Activated CD8-positive, alpha-beta T cell treated with anti-CD3 and anti-CD28 coated beads for 36 hours (primary cell): ENCODE measurements at places on chromosomes 2 and 18. TPM values are rescaled to one million over a fixed set of nuclear protein-coding genes. Genes with fewer than 3 reads are reported as not detected.

GRCh38 chr2:222623756-222624309 lies 32.1 kb downstream of the FARSB start:
- no peak overlapping the region for H3K27ac ChIP-seq
- no peaks in the 10 kb centered on the region for H3K4me1 ChIP-seq
- H3K36me3 ChIP-seq, result peaks cover 49% of the 10 kb centered on the region
- H3K27me3 ChIP-seq, result no peaks in the 10 kb centered on the region

DNA sequence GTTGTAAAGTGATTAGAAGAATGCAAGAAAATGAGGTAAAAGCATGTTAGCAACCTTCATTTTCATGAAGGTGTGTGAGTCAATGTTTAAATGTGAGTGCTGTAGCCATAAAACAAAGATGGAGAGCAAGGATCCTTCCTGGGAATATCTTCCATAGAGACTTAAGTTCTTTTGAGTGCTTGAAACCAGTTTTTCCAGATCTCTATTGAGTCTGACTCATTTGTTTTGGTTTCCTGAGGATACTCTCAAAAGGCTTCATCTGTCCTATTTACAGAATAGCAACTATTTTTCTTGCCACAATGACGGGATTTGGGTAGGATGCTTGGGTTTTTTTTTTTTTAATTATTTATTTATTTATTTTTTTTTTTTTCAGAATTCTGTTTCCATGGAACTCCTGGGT lies 45.9 kb upstream of the ASB1 start:
- no peak overlapping the region for H3K4me3 ChIP-seq
- H3K36me3 ChIP-seq, result peaks cover 2% of the 10 kb centered on the region

DNA sequence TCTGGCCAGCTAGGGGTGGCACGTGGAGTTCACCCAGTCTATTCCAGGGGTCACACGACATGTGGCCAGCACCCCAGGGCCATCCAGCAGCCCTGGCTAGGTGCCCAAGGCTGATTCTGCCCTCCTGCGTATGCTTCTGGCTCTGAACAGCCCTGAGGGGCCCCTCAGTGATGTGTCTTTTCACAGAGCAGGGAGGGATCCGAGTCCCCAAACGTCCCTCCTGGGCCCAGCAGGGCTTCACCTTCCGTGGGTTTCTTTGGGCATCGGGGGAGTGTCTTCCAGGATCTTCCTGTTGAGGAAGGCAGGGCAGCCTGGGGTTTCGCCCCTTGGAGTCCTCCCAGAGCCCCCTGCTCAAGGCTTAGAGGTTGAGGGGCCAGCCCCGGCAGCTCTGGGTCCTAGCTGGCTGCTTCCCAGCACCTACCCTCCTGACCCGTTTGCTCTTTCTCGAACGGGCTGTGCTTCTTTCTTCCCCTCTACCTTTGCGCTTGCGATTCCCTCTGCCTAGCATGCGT lies 165.9 kb downstream of the DYSF start:
- DNase-seq, result no peak
- H3K36me3 ChIP-seq, result no peaks in the 10 kb centered on the region
- no peak overlapping the region for H3K27ac ChIP-seq
- H3K27me3 ChIP-seq, result peaks cover 4% of the 10 kb centered on the region

DNA sequence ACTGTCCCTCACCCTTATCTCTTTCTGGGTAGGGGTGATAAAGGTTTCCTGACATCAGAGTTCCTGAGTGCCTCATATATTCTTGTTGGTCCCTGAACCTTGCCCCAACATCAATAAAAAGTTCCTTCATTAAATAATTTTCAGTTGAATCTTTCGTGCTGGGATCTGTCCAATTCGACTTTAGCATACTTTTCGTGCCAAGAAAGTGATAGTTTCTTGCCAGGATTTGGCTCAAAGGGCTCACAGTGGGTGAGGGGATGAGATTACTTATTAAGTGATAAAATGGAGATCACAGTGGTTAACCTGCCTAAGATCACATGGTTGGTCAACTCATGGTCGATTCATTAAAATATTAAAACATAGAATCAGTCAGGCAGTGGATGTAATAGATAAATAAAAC lies 93.8 kb upstream of the SLC8A1 start:
- no peaks in the 10 kb centered on the region for H3K36me3 ChIP-seq
- DNase-seq, result no peak
- no peak overlapping the region for H3K27ac ChIP-seq
- H3K27me3 ChIP-seq, result no peaks in the 10 kb centered on the region
- no peak overlapping the region for H3K4me3 ChIP-seq

- peak overlapping the region; percentile 99 for H3K4me3 ChIP-seq
- H3K27me3 ChIP-seq, result no peaks in the 10 kb centered on the region
- H3K27ac ChIP-seq, result peak overlapping the region; percentile 96
- peaks cover 19% of the 10 kb centered on the region for H3K36me3 ChIP-seq
- no peak for DNase-seq
- peaks cover 49% of the 10 kb centered on the region for H3K4me1 ChIP-seq
Observed at GRCh38 chr18:35971661-35972196, 750 bp upstream of the RMP24 start.

ITGB1BP1 gene
- total RNA-seq, result 111 TPM

DNA sequence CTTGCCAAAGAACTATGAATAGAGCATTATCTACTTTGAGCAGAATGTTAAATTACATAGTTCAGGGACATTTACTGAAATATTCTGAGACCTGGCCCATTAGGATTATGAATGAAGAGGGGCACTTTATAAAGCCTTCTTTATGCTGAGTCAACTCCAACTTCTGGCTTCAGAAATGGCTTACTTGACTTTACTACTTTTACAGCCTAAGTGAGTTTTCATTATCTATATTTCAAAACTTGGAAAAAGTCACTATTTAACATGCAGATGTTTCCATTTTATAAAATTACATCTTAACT lies 37.7 kb downstream of the SESTD1 start:
- H3K36me3 ChIP-seq, result no peaks in the 10 kb centered on the region
- no peaks in the 10 kb centered on the region for H3K27me3 ChIP-seq
- H3K27ac ChIP-seq, result no peak overlapping the region
- H3K4me1 ChIP-seq, result no peaks in the 10 kb centered on the region
- no peak overlapping the region for H3K4me3 ChIP-seq

DNA sequence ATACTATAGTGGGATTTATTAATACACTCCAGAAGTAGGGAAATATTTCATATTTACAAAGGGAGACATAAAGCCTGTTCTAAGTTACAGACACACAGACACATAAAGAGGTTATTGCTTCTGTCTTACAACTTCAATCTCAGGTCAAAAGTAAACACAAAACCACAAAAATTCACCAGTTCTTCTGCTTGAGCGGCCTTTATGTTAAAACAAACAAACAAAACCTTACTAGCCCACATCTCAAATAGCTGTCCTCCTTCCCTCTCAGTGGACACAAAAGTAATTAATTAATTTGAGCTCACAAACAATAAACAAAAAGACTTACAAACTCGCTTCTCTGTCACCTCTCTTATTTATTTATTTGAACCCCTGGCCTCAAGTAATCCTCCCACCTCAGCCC lies 1.5 kb upstream of the ASNSD1 start:
- no peaks in the 10 kb centered on the region for H3K27me3 ChIP-seq
- peaks cover 8% of the 10 kb centered on the region for H3K36me3 ChIP-seq
- DNase-seq, result no peak

DNA sequence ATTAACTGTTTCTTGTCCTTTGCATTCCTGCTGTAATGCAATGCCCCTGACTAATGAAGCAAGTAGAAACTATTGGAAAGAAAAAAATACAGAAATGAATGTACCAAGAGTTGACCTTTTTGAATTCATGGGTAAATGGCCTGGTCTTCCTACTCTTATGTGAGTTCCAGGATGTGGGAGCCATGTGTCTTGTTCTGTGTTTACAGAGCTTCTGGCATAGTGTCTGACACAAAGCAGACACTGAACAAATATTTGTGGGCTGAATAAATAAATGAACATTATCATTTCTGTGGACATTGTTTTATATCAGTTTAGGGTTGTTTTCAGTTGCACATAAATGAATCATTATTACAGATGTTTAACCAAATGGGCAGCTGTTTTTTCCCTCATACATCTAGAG lies 155.5 kb downstream of the CD8B2 start:
- H3K27me3 ChIP-seq, result peaks cover 1% of the 10 kb centered on the region
- no peak for DNase-seq
- H3K4me1 ChIP-seq, result no peaks in the 10 kb centered on the region
- H3K36me3 ChIP-seq, result no peaks in the 10 kb centered on the region
- no peak overlapping the region for H3K27ac ChIP-seq

- H3K27me3 ChIP-seq, result peaks cover 1% of the 10 kb centered on the region
- DNase-seq, result no peak
- H3K4me3 ChIP-seq, result no peak overlapping the region
- H3K4me1 ChIP-seq, result no peaks in the 10 kb centered on the region
- no peak overlapping the region for H3K27ac ChIP-seq
Observed at GRCh38 chr2:48259811-48260210, 270.1 kb upstream of the STON1 start.

FER1L5 gene
- not detected for total RNA-seq

UGT1A5 gene
- not detected for total RNA-seq

PCARE gene
- not detected for total RNA-seq

MTIF2 gene
- total RNA-seq, result 50.5 TPM

DNA sequence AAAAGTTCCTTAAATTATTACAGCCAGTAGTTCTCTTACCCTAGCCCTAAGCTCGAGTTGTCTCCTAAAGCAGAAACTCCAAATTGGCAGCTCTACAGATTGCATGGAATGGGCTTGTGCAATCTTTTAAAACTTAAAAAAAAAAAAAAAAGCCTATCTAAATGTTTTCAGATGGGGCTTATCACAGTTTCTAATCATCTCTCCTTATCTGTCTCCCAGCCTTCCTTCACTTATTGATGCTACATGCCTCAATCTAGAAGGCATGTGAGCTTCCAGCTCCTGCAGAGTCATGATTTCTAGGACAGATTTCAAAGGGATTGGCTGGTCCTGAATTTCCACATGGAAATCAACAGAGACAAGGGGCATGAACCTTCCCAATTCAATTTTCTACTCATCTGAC lies 33.1 kb upstream of the PELI1 start:
- no peak for DNase-seq
- H3K27me3 ChIP-seq, result no peaks in the 10 kb centered on the region
- no peak overlapping the region for H3K4me3 ChIP-seq
- no peaks in the 10 kb centered on the region for H3K36me3 ChIP-seq
- H3K27ac ChIP-seq, result no peak overlapping the region
- peaks cover 16% of the 10 kb centered on the region for H3K4me1 ChIP-seq

- no peak overlapping the region for H3K27ac ChIP-seq
- no peak overlapping the region for H3K4me3 ChIP-seq
- no peaks in the 10 kb centered on the region for H3K4me1 ChIP-seq
Observed at GRCh38 chr18:60508108-60508507, 135.5 kb upstream of the MC4R start.

DNA sequence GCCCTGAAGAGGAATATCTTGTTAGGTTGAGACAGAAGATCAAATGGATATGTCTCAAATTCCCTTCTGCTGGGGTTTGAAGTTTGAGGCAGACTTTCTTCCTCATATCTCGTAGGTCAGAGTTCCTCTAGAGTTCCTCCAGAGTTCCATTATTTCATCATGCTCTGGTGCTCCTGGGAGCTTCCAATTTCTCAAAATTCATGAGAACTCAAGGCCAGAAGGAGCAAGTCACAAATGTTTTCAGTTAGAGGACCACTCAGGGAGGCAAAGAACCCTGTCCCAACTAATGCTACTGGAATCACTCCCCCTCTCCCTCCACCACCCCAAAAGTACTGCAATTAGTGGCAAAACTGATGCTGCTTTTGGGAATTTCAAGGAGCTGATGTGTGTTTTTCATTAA lies 115.7 kb upstream of the RBMS1 start:
- H3K27me3 ChIP-seq, result peaks cover 2% of the 10 kb centered on the region
- H3K36me3 ChIP-seq, result no peaks in the 10 kb centered on the region
- no peak overlapping the region for H3K4me3 ChIP-seq
- H3K27ac ChIP-seq, result no peak overlapping the region

ATG9A gene
- total RNA-seq, result 58.7 TPM

DUSP2 gene
- 313 TPM for total RNA-seq

DNA sequence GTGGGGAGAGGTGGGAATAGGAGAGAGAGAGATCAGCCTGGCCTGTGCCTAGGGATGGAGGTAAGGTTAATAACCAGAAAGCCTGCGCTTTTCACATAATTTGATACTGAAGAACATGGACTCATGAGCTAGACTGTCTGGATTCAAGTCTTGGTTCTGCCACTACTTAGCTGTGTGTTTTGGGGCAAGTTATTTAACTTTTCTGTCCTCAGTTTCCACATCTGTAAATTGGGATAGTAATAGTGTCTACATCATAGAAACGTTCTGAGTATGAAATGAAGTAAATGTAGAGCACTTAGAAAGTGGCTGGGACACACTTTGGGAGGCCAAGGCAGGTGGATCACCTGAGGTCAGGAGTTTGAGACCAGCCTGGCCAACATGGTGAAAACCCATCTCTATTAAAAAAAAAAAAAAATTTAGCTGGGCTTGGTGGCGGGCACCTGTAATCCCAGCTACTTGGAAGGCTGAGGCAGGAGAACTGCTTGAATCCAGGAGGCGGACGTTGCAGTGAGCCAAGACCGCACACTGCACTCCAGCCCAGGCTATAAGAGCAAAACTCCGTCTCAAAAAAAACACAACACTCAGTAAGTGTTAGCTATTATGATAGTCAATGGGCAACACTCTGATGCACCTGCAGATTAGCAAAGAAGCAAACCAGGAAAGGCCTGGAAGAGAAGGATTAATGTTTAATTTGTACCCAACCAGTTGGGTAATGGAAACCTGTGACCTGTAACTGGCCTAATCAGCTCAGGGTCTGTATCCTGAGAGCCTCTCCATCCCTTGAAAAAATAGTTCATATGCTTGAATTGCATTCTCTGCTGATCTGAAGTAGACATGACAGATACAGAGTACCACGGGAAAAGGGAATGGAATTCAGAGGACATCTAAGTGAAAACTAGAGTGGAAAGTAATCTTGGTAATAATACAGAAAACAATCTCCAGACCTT lies 6.8 kb downstream of the GALM start:
- no peaks in the 10 kb centered on the region for H3K27me3 ChIP-seq
- peaks cover 57% of the 10 kb centered on the region for H3K36me3 ChIP-seq
- DNase-seq, result no peak
- H3K4me3 ChIP-seq, result no peak overlapping the region

SAG gene
- not detected for total RNA-seq

GRCh38 chr2:204280262-204280668 lies 265.0 kb upstream of the PARD3B start:
- no peak for DNase-seq
- H3K36me3 ChIP-seq, result no peaks in the 10 kb centered on the region
- no peak overlapping the region for H3K27ac ChIP-seq
- no peaks in the 10 kb centered on the region for H3K4me1 ChIP-seq

- H3K27me3 ChIP-seq, result peaks cover 79% of the 10 kb centered on the region
- DNase-seq, result no peak
- H3K27ac ChIP-seq, result no peak overlapping the region
Observed at GRCh38 chr18:59264651-59265245, 8.5 kb downstream of the RAX start.

DNA sequence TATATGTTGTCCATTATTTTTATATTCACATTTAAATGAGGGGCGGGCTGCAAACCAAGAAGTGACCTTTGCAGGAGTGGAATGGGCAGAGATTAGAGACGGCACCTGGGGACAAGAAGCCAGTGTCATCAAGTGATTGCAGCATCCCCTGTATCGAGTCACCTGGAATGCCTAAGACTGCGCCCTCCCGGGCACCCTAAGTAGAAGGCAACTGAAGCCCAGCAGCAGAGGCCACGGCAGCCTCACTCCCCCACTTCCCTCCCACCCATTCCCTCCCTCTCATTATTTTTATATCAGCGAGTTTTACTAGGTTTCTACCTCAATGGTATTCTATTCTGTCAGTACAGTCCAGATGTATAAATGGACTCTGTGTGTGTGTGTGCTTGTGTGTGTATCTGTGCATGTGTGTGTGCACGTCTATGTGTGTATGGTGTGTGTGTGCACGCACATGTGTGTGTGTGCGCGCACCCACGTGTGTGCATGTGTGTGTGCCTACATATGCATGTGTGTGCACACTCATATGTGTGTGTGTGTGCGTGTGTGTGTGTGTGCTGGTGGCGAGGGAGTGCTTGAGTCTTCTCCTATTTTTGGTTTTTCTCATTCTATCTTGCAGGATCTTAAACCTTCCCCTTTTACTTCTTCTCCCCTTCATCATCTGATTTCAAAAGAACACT lies 106.8 kb upstream of the SLC66A3 start:
- no peak overlapping the region for H3K4me3 ChIP-seq
- H3K27me3 ChIP-seq, result peaks cover 6% of the 10 kb centered on the region
- DNase-seq, result no peak
- H3K36me3 ChIP-seq, result no peaks in the 10 kb centered on the region
